Activated T-helper 1 cell treated with anti-CD3 and anti-CD28 coated beads, Interleukin-12 subunit alpha, Interleukin-12 subunit beta, Interleukin-2, Interleukin-4 antibody, amounts not matched to agents 30 ng/mL and 10 ng/mL and 1 ng/mL, durations not matched to agents 14 hours and 24 hours and 36 hours (primary cell): ENCODE measurements at places on chromosomes 5 and 9.

DNA sequence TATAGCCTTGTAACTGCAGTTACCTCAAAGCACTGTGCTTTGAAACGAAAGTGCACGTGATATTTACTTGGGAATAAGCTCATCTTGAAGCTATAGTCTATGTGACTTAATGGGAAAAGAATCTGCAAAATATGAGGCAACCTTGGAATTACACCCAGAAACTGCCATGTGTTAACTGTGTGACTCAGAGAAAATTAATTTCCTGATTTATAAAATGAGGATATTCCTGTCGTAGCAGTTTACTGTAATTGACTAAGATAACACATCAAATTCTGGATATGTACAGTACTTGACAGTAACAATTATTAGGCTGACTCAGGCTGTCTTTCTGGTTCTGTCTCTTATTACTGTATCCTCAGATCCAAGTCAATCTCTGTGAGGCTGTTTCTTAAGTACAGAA lies 1079.9 kb upstream of the ACO1 start:
- no peak for DNase-seq
- no peak overlapping the region for H3K27ac ChIP-seq
- no peaks in the 10 kb centered on the region for H3K27me3 ChIP-seq
- no peak overlapping the region for H3K4me3 ChIP-seq

DNA sequence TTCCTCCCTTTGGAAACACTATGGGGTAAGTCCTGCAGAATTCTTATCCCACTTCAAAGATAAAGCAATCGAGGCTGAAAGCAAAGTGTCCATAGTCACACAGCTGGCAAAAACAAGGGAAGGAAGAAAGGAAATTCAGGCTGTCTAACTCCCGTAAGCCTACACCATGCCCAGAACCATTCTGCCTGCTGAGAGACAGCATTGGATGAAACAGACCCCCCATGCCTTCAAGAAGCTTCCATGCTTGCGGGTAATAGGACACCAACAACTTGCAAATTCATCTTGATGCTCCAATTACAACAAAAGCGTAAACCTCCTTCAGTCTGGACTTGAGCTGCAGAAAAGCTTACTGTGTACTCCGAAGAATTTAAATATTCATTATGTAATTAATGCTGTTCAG lies 181.1 kb upstream of the WWC1 start:
- H3K4me1 ChIP-seq = no peaks in the 10 kb centered on the region
- H3K36me3 ChIP-seq = no peaks in the 10 kb centered on the region
- DNase-seq = no peak
- H3K4me3 ChIP-seq = no peak overlapping the region

DNA sequence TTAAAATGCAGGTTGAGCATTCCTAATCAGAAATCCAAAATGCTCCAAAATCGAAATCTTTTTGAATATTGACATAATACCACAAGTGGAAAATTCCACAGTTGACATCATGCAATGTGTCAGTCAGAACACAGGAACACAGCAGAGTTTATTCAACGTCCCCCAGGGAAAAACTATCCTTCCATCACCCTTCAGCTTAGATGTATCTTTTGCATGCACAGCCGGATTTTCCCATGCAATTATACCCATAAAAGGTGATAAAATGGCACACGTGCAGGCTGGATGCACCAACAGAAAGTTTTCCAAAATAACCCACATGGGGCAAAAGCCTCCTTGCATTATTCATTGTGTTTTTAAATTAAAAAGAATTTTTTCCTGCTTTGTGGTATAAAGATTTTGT lies 71.2 kb downstream of the RAB24 start:
- peaks cover 17% of the 10 kb centered on the region for H3K4me1 ChIP-seq
- H3K4me3 ChIP-seq = no peak overlapping the region
- no peaks in the 10 kb centered on the region for H3K27me3 ChIP-seq
- H3K36me3 ChIP-seq = peaks cover 22% of the 10 kb centered on the region
- no peak overlapping the region for H3K27ac ChIP-seq
- no peak for DNase-seq

DNA sequence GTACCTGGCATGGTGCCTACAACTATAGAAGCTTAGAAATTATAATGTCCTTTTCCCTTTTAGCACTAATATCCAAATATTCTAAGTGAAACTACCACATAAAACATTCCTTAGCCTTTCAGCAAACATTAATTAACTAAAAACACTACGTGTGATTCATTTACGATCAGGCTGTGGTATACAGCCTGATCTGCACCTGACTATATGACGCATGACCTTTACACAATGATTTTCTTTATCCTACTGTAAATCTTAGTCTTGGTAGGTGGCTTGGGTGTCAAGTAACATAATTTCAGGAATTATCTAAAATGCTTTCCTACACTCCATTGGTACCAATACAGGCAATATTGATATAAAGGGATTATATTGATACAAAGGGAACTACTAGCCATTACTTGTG lies 686.7 kb downstream of the DTWD2 start:
- H3K27ac ChIP-seq = no peak overlapping the region
- H3K4me3 ChIP-seq = no peak overlapping the region
- no peaks in the 10 kb centered on the region for H3K36me3 ChIP-seq
- DNase-seq = no peak
- no peaks in the 10 kb centered on the region for H3K4me1 ChIP-seq
- H3K27me3 ChIP-seq = no peaks in the 10 kb centered on the region
